ENCODE measurements at places on chromosomes 7 and 10.

GRCh38 chr7:150367677-150368095 lies 936 bp upstream of the REPIN1 start:
- no peak for DNase-seq

DNA sequence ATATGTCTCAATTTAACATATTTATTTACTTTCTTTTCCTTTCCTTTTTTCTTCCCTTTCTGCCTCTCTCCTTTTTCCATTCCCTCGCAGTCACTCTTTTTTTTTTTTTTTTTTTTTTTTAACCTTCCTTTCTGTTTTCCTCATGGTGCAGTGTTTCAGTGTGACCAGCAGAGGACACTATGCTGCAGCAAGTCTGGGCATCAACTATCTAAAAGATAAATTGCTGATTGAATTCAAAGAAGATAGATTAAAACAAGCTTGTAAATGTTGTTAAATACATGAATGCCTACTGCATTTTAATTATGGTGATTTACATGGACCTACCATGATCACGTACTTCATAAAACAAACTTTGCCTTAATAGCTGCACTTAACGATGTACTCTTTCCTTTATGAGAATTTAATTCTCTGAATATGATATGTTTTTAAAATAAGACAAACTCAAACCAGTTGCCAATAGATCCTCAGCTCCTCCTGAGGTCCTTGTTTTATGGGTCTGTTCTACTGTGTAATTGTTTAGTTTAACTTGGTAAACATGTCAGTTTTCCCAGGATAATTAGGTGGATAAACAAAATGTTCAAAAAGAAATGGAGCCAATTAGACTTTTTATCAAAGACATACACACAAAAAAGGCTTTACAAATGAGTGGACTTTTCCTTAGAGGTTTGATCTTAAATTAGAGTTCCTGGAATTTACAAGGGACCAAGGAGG lies 101.0 kb upstream of the AGR3 start:
- no peak for DNase-seq

DNA sequence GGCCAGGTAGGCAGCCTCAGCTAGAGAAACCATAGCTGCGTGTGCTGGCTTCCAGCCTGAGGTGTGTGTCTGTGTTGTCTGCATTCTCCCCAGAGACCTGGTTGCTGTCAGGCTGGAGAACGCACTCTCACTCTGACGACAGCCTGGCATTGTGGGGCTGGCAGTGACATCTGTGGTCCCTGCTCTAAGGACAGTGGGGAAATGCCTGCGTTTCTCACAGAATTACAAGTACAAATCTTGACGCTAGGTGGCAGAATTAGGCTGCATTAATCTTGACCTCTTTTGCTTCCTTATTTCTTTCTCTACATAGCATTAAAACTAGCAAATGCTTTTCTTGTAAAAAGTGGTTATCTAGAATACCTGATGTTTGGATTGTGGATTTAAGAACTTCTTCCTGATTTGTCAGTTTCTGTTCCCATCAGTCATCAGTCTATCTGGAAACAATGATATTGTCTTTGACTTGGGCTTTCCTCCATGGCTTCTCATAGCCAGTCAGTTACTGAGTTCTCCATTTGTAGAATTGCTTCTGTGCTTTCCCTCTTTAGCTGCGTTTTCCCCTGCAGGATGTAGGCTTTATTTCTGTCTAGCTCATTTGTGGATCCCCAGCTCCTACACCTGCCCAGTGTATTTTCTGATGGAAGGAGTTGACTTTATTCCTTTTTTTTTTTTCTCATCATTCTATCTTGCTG lies 86.0 kb downstream of the FANK1 start:
- peak; percentile 65 for DNase-seq

- DNase-seq: no peak
Measured at GRCh38 chr10:126239844-126240243, 148.4 kb downstream of the ADAM12 start.

GRCh38 chr7:112161253-112162141 lies 44.7 kb downstream of the DOCK4 start:
- no peak for DNase-seq

GRCh38 chr10:78524342-78524741 lies 490.7 kb downstream of the RPS24 start:
- DNase-seq: peak; percentile 30

- no peak for DNase-seq
Measured at GRCh38 chr10:125316436-125316835, 156.1 kb upstream of the CTBP2 start.

- no peak for DNase-seq
Measured at GRCh38 chr10:18567343-18567856, 84.0 kb downstream of the NSUN6 start.

GRCh38 chr10:97012470-97012869 lies 173.3 kb downstream of the SLIT1 start:
- DNase-seq: peak; percentile 35

GRCh38 chr10:43043773-43044447 lies 33.0 kb upstream of the RET start:
- peak; percentile 53 for DNase-seq

DNA sequence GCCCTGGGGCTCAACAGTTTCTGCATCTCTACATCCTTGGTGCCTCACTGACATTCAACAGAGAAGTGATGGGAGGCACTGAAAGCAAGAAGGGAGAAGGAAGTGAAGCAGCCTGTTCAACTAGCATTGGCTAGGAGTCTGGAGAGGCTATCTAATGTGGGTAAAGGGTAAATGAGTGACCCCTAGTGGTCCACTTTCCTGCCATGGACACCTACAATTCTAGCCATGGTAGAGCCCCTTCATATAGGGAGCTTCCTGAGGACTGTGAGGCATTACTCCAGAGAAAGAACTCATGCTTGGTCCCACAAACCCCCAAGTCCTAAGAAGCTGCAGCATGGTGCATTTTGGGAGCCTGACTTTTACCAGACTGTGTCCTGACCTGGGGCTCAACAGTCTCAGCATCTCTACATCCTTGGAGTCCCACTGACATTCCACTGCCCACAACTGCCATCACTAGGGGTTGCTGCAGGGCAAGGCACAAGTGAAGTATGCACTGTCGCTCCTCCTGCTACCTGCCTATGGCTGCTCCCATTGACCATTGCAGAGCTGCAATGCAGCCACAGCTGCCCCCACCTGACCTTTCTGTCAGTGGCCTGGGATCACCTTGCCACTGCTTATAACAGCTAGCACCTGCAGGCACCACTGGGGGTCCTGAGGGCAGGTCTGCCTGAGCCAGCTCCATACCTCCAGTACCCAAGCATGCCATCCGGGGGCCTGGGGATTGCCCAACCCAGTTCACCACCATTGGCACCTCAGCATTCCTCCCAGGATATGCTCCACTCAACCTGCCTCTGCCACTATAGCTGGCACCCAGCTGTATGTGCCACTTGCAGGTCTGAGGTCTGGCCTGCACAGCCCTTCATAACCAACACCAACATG lies 44.1 kb upstream of the CDK6 start:
- peak; percentile 84 for DNase-seq

GRCh38 chr7:110733221-110733620 lies 357.7 kb upstream of the LRRN3 start:
- no peak for DNase-seq

- DNase-seq: no peak
Measured at GRCh38 chr10:132943791-132944404, 1.5 kb upstream of the CFAP46 start.

GRCh38 chr10:101031796-101032636 lies 982 bp downstream of the SFXN3 start:
- peak; percentile 85 for DNase-seq

- no peak for DNase-seq
Measured at GRCh38 chr7:158655931-158656441, 48.6 kb downstream of the NCAPG2 start.

DNA sequence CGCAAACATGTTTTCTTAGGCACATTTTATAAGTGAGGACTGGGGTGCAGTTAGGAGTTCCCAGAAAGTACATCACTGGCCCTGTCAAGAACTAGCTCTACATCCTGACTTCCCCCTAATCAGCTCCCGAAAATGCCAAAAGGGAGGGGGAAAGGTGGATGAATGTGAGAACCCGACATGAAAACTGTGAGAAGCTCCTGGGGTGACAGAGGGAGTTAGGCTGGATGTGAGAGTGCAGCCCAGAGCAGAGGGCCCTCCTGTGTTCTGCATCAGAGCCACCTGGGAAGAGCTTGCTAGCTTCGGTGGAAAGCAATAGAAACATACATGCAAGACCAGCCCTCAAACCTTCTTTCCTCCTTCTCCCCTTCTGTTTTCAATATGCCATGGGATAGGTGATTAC lies 30.5 kb upstream of the SEM1 start:
- DNase-seq: no peak

DNA sequence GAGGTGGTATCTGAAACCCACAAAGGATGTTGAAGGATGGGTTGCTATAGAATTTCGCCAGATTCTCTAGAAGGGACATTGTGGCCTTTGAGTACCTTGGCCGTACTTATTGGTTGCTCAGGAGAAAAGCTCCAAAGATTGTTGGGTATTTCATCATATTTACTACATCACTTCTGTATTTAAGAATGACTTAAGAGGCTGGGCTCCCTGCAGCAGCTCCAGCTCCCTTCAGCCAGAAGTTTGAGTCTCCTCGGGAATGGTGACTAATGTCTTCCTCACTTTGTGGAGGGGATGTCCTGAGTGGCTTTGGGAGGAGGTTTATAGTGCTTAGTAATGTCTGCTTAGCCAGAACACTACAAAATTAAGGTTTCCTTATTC lies 18.1 kb downstream of the MINDY4 start:
- peak; percentile 38 for DNase-seq

GRCh38 chr10:124917428-124918190 lies 24.3 kb upstream of the ZRANB1 start:
- peak; percentile 77 for DNase-seq

GRCh38 chr10:36266923-36267322 lies 624.8 kb upstream of the FZD8 start:
- DNase-seq: peak; percentile 70

GRCh38 chr7:128152721-128153120 lies 88.4 kb upstream of the LEP start:
- DNase-seq: peak; percentile 17

- no peak for DNase-seq
Measured at GRCh38 chr7:24279512-24279911, 4.5 kb upstream of the NPY start.

DNA sequence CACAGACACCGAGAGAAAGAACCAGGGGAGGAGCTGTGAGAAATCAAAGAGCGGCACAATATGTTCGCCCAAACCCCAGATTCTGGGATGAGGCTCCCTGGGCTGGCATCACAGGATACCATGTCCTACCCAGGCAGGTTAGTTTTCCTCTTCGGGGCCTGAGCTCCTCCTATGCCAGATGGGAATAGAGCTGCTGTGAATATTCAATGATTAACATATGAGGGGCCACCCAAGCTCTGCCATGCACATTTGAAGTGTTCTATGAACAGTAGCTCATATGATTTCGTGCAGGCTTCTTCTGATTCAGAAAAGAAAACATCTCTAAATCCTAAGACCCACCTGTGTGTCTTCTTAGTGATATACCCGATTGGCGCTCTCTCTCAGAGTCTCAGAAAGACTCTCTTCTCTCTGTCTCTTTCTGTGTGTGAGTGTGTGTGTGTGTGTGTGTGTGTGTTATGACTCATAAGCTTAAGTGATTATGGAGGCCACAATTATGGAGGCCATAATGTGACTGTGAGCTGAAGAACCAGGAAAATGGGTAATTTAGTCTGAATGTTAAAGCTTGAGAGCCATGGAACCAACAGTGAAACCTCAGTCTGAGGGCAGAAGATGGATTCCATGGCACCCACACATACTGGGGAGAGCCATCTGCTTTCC lies 220.5 kb downstream of the KLF6 start:
- DNase-seq: no peak

GRCh38 chr7:6622134-6622710 lies 6.8 kb downstream of the ZNF853 start:
- DNase-seq: no peak

DNA sequence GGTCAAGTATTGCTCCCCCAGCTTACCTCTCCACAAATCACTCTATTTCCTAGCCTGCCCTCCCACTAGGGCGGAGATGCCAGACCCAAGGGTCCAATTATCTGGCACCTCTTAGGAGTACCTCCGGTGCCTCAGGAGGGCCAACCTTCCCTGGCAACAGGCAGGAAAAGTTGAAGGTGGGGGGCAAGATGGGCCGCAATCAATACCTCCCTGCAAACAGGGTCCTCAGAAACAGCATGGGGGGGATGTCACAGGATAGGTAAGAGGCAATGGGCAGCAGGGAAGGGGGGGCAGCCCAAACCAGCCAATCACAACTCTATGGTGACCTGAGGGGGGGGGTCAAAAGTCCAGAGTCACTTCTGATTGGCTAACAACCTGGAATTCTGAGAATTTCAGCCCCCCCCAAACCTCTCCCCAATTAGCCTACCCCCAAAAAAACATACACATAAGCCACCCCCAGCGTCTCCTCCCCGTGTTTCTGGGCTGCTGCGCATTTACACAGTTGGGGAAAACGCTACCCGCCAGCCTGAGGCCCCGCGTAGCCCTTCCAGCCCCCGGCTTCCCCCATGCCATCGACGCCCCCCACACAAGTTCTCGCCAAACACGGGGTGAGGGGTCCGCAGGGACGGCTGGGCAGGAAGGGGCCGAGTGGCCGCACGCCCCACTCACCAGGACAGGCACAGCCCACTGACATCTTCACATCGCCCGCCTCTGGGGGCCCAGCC lies 589 bp downstream of the LDB1 start:
- peak; percentile 79 for DNase-seq

DNA sequence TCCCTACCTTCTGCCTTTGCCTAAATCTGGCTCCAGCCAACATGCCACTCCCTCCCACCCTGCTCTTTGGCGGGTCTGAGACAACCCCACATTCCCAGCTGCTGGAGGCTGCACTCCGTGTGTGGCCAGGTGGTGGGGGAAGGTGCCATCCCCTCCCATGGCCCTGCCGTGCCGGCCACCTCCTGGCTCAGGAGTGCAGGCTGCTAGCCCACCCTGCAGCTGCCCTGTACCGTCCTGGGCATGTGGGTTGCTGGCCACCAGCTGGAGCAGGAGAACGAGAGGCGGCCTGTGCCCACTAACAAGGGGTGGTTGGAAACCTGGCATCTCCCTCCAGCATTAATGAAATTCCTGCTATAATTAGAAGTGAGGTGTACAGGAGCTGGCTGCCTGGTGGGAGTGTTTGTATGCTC lies 97.6 kb downstream of the ZMIZ1 start:
- no peak for DNase-seq

DNA sequence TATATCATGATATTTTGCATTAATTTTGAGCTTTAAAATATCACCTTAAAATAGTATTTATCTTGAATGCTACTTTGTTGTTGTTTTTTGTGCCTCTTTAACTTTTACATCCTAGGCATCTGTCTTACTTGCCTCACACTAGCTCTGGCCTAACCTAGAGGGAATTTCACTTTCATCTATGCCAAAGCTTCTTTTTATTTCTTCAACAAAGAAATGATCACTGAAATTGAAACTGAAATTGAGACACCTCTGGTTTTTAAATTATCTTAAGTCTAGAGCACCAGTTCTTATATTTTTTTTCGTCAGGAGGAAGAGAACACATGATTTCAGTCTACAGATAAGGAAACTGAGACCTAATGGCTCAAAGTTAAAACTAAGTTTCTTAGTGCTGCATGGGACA lies 3.5 kb upstream of the SCIN start:
- DNase-seq: no peak

DNA sequence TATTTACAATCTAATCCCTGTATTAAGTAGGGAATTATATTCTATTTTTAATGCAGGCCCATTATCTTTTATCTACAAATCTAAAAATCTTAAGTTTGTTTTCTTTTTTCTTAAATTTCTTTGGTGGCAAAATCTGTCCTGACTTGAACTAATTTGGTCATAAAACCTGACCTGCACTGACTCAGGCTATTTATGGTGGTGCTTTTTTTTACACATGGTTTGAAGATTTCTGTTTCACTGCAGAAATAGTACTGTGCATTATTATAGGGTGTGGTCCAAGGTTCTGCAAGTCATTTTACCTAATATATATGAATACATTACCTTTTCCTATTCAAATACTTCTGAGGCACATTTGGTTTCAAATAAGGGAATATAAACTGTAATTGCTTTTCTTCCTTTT lies 137.0 kb downstream of the CD36 start:
- no peak for DNase-seq

All from islet precursor cell (in vitro differentiated cells).